ENCODE measurements at places on chromosomes 11 and 22.
A peak's percentile ranks its signal among the peaks of the same experiment; 100 is the strongest.

DNA sequence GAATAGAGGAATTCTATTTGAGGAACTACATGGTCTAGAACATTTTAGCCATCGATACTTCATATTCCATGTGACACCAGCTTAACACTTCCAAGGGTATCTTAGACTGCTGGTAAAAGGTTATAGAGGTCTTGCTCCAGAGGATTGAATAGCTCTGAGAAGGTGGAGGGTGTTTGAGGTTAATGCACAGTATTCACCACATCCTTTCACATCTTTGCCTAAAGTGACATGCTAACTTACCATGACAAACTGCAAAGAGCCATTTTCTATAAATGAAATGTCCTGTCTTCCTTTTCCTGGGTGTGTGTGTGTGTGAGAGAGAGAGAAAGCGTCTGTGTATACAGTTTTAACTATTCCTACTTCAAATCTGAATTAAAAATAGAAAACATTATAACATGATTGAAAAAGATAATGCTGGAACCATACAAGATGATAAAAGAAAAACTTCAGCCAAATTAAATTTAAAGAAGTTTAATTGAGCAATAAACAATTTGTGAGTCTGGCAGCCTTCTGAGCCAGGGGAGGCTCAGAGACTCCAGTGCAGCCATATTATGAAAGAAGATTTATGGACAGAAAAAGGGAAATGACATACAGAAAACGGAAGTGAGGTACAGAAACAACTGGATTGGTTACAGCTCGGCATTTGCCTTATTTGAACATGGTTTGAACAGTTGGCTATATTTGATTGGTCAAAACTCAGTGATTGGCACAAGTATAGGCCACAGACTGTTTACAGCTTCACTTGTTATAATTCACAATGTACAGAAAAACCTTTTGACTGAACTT is 320.9 kb upstream of the CCDC179 start:
- H3K4me1 ChIP-seq, result no peaks in the 10 kb centered on the region
- DNase-seq, result no peak
- no peak overlapping the region for H3K27ac ChIP-seq
- no peak overlapping the region for H3K4me3 ChIP-seq

DNA sequence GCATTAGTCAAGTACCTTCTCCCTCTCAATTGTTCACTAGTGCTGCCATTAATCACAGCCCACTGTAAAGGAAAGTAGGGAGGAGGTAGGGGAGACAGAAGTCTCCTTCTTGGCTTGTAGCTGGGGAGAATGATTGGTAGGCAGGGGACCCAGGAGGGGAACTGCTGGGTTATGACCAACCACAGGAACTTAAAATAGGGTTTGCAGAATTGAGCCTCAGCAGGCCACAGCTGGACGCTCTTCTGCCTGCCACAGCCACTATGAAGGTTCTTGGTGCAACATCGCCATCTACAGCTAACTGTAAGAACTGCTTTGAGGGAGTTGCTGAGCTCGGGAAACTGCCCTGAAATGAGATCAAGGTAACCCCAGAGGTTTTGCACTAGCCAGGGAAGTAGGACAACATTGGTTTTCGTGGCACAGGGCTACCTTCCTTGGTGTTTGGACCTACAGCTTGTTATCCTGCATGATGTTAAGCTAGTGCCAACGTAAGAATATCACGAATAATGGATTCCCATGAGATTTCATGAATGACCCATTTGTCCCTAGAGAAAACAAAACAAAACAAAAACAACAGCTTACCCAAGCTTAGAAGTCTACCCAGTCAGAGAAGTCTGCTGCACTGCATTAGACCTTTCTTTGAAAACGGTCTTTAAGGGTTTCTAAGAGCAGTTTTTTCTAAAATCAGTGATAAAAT is 787.1 kb upstream of the API5 start:
- H3K4me1 ChIP-seq, result no peaks in the 10 kb centered on the region
- DNase-seq, result peak; percentile 4
- no peak overlapping the region for H3K4me3 ChIP-seq
- no peaks in the 10 kb centered on the region for H3K27me3 ChIP-seq
- H3K27ac ChIP-seq, result no peak overlapping the region

GRCh38 chr11:122592641-122593040 is 62.9 kb upstream of the UBASH3B start:
- peaks cover 8% of the 10 kb centered on the region for H3K27me3 ChIP-seq
- DNase-seq, result no peak
- no peaks in the 10 kb centered on the region for H3K4me1 ChIP-seq
- H3K4me3 ChIP-seq, result no peak overlapping the region

- H3K4me1 ChIP-seq, result no peaks in the 10 kb centered on the region
- peaks cover 9% of the 10 kb centered on the region for H3K27me3 ChIP-seq
- no peak overlapping the region for H3K4me3 ChIP-seq
- H3K36me3 ChIP-seq, result no peaks in the 10 kb centered on the region
- no peak for DNase-seq
- no peak overlapping the region for H3K27ac ChIP-seq
Measured at GRCh38 chr11:2103668-2104523, 35.3 kb downstream of the IGF2 start.

GRCh38 chr22:42891696-42892095 is 34.6 kb upstream of the ARFGAP3 start:
- H3K4me3 ChIP-seq, result no peak overlapping the region
- H3K36me3 ChIP-seq, result no peaks in the 10 kb centered on the region
- H3K27me3 ChIP-seq, result no peaks in the 10 kb centered on the region

- H3K27ac ChIP-seq, result no peak overlapping the region
- peaks cover 7% of the 10 kb centered on the region for H3K4me1 ChIP-seq
- H3K4me3 ChIP-seq, result no peak overlapping the region
- H3K36me3 ChIP-seq, result no peaks in the 10 kb centered on the region
- no peak for DNase-seq
Measured at GRCh38 chr22:45444168-45444567, 30.7 kb downstream of the RIBC2 start.

DNA sequence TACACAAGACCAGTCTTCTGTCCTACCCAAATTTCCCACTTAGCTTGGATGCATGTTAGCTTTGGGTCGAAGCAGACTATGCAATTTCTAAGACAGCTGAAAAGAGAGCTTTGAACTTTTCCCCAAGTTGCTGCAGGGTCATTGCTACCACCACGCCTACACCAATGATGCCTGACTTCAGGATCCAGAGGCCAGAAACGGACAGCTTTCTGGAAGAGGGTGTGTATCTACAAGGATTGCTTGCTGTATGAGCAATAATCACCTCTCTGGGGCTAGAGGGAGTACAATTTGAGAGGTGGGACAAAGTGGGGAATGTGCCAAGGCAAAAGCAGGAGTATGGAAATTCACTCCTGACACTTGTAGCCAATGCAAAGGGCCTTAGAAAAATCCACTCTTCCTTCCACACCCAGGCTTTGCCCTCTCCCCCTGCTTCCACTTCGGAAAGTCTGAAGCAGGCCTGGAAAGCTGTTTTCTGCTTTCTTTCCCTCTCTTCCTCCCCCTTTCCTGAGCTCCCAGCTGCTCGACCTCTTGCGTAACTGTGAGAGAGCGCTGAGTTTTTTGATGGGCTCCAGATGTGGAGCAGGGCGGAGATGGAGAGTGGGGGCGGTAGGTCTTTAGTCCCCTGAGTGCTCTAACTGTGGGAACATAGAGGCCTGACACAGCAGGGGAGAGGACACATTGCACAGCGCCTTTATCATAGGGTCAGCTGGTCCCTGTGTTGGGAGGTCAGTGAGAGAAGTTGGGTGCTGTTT is 2.1 kb upstream of the PHLDB1 start:
- peaks cover 4% of the 10 kb centered on the region for H3K36me3 ChIP-seq
- H3K27me3 ChIP-seq, result no peaks in the 10 kb centered on the region
- H3K27ac ChIP-seq, result no peak overlapping the region
- H3K4me3 ChIP-seq, result no peak overlapping the region
- no peak for DNase-seq
